ENCODE measurements at places on chromosomes 12 and 14.

GRCh38 chr14:102574281-102575159 is 17.9 kb upstream of the RCOR1 start:
- DNase-seq: no peak

GRCh38 chr12:11946161-11946560 is 124.6 kb upstream of the BCL2L14 start:
- DNase-seq: no peak

GRCh38 chr14:76464856-76465255 is 88.9 kb downstream of the ESRRB start:
- no peak for DNase-seq

- DNase-seq: no peak
Measured at GRCh38 chr14:52356025-52356424, 41.9 kb downstream of the PTGER2 start.

GRCh38 chr14:20343862-20344220 is 406 bp downstream of the PARP2 start:
- no peak for DNase-seq

DNA sequence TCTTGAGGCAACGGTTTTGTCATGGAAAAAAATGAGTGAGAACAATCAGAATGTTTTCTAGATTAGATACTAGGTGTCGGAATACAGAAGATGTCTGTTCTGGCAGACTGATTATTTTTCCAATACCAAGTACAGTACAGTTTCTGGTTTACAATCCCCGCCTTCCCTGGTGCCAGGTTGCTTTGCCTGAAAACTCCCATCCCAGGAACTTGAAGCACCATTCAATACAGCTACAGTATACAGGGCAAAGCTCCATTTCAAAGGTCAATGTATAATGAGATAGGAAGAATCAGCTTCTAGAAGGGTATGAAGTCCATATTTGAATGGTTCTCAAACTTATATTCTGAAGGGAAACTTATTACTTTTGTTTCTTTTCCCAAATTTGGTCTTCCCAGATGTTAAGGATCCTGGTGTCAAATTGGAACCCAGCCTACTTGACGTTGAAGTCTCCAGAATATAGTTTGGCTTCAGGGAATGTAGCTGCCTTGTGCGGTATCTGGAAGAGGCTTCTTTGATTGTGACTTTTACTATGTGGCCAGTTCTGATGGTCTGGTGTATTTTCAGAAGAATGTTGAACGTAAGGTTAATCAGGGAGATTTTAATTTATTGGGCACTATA is 238.0 kb upstream of the ATP2B1 start:
- DNase-seq: no peak

- no peak for DNase-seq
Measured at GRCh38 chr14:98952593-98953350, 319.2 kb downstream of the BCL11B start.

- DNase-seq: no peak
Measured at GRCh38 chr12:75692876-75693275, 181.5 kb upstream of the KRR1 start.

DNA sequence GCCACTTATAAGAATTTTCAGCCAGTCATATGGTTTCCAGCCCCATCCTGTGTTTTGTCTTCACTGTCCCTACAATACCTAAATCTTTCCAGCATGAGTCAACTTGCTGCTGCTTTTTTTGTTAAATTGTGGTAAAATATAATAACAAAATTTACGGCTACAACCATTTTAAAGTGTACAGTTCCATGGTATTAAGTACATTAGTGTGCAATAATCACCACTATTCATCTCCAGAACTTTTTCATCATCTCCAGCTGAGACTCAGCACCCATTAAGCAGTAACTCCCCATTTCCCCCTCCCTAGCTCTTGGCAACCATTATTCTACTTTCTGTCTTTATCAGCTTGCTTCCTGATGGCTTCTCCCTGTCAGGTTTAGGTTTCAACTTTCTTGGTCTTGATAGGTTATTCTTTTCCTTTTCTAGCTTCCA is 39.1 kb downstream of the FRS2 start:
- DNase-seq: no peak

DNA sequence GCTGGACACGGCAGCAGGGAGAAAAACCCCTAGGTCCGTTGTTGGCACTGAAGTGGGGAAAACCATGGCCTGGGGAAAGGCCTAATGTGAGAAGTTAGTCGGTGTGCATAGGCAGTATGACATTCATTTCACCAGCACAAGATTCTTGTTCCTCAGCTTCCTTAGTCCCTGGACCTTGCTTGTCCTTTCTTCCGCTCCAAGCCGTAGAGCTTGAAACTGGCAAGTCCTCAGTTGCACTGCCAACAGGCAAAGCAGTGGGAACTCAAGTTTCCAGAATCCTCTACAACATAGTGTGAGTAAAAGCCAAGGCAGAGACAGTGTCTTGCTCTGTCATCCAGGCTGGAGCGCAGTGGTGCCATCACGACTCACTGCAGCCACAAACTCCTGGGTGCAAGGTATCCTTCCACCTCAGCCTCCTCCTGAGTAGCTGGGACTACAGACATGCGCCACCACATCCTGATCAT is 138.5 kb upstream of the AMIGO2 start:
- no peak for DNase-seq

DNA sequence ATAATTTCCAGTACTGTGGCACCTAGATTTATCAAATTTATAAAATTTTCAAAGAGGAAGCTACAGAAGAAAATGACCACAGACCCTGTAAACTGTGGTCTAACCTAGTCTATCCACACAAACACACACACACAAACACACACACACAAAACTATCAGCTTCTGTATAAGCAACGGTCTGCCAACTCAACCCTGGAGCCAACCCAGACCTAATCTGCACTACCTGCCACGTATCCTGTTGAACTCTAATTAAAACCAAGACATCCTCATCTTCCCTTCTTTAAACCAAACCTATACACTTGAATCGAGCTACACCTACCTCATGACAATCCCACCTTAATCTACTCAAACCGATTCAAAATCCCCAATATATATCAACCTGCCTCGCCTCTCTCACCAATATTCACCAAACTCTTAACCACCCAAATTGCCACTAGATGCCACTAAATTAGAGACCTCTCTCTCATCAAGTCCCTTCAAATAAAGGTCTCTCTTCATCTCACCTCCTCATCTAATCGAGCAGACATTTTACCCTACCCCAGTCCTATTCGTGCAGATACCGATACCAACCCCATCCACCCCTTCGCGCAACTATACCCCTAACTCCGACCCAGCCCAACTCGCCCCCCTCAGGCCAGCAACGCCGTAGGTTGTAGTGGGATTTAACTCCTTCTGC is 808 bp downstream of the ACIN1 start:
- DNase-seq: no peak

GRCh38 chr14:77219591-77219990 is 38.0 kb downstream of the TMEM63C start:
- DNase-seq: no peak

- no peak for DNase-seq
Measured at GRCh38 chr14:75069811-75070145, 337 bp downstream of the ZC2HC1C start.

GRCh38 chr14:65301862-65302539 is 110.5 kb upstream of the FUT8 start:
- DNase-seq: no peak

GRCh38 chr12:43098766-43099550 is 453.0 kb downstream of the ADAMTS20 start:
- no peak for DNase-seq

GRCh38 chr14:93832081-93832480 is 43.8 kb upstream of the PRIMA1 start:
- no peak for DNase-seq

- DNase-seq: no peak
Measured at GRCh38 chr12:57521525-57522010, 1.1 kb upstream of the MBD6 start.

DNA sequence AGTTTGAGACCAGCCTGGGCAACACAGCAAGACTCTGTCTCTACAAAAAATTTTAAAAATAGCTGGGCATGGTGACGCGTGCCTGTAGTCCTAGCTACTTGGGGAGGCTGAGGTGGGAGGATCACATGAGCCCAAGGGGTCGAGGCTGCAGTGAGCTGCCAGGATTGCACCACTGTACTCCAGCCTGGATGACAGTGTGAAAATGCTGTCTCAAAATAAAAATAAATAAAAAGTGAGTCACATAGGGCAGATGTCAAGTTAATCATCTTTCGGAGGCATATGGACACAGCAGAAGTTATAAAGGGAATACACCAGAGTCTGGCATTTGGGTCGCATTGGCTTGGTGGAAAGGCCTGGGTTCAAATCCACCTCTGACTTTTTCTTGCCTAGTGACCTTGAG is 92.7 kb downstream of the PHETA1 start:
- no peak for DNase-seq

GRCh38 chr12:76216585-76217472 is 131.4 kb downstream of the BBS10 start:
- DNase-seq: no peak

GRCh38 chr12:114404083-114404925 is 1.6 kb downstream of the TBX5 start:
- no peak for DNase-seq

- no peak for DNase-seq
Measured at GRCh38 chr14:67764496-67764895, 51.9 kb downstream of the ZFYVE26 start.

- DNase-seq: no peak
Measured at GRCh38 chr12:97313471-97314190, 149.0 kb upstream of the RMST start.

Measured in GM13977 (cell line).